Right cardiac atrium (tissue), 5 donors: ENCODE measurements at places on chromosomes 7 and 10. TPM values are rescaled to one million over a fixed set of nuclear protein-coding genes. Genes with fewer than 3 reads are reported as not detected.

ITIH5 gene
- 5.7 TPM for total RNA-seq

OR6V1 gene
- total RNA-seq, result not detected

CNPY1 gene
- not detected for total RNA-seq

ENKUR gene
- not detected for total RNA-seq

YKT6 gene
- 51.8 TPM for total RNA-seq
